Spinal cord (tissue), 10 donors: ENCODE measurements at places on chromosomes 1 and 21. TPM values are rescaled to one million over a fixed set of nuclear protein-coding genes. Genes with fewer than 3 reads are reported as not detected.

The LCE3D gene
- polyA plus RNA-seq, result not detected

The SPRR2G gene
- 0.39 TPM for polyA plus RNA-seq

The TMEM61 gene
- polyA plus RNA-seq, result 1.2 TPM

The TFF2 gene
- polyA plus RNA-seq, result not detected

The RC3H1 gene
- 10.8 TPM for polyA plus RNA-seq

The SELP gene
- 1.0 TPM for polyA plus RNA-seq

The JMJD4 gene
- polyA plus RNA-seq, result 16.7 TPM

The VASH2 gene
- 20.3 TPM for polyA plus RNA-seq

The SPATA45 gene
- 0.52 TPM for polyA plus RNA-seq

The ELAPOR1 gene
- 6.6 TPM for polyA plus RNA-seq

The HES2 gene
- 0.38 TPM for polyA plus RNA-seq

The OR2L5 gene
- polyA plus RNA-seq, result not detected

The KISS1 gene
- polyA plus RNA-seq, result 1.7 TPM

The CD5L gene
- 0.29 TPM for polyA plus RNA-seq

The TMEM51 gene
- 12.8 TPM for polyA plus RNA-seq

The CGN gene
- 14.1 TPM for polyA plus RNA-seq

The ITLN2 gene
- polyA plus RNA-seq, result not detected

The OR2G6 gene
- 0.06 TPM for polyA plus RNA-seq

The CELSR2 gene
- 74.2 TPM for polyA plus RNA-seq

The SLC44A3 gene
- 8.2 TPM for polyA plus RNA-seq

The CD2 gene
- polyA plus RNA-seq, result not detected

The SYNJ1 gene
- 35.9 TPM for polyA plus RNA-seq

The OLFML2B gene
- polyA plus RNA-seq, result 13.7 TPM

The APCS gene
- polyA plus RNA-seq, result not detected

The TRIM17 gene
- polyA plus RNA-seq, result 3.6 TPM

The FCAMR gene
- polyA plus RNA-seq, result 0.12 TPM

The GCLM gene
- polyA plus RNA-seq, result 13.3 TPM

The OR6K3 gene
- polyA plus RNA-seq, result not detected

The ARMH1 gene
- 15.5 TPM for polyA plus RNA-seq

The TACSTD2 gene
- polyA plus RNA-seq, result 0.47 TPM

The AMPD1 gene
- not detected for polyA plus RNA-seq
